Subcutaneous adipose tissue (tissue), 4 donors: ENCODE measurements at places on chromosomes 2 and 18. TPM values are rescaled to one million over a fixed set of nuclear protein-coding genes. Genes with fewer than 3 reads are reported as not detected.

MORN2 gene
- 7.5 TPM for total RNA-seq

LYPD1 gene
- total RNA-seq: 1.5 TPM

PLGLB1 gene
- 2.0 TPM for total RNA-seq

OTX1 gene
- not detected for total RNA-seq

PDCD1 gene
- total RNA-seq: 0.44 TPM

TMEM247 gene
- not detected for total RNA-seq

POTEI gene
- total RNA-seq: not detected

AMER3 gene
- total RNA-seq: not detected

SPATA3 gene
- total RNA-seq: not detected

DNAJC5G gene
- not detected for total RNA-seq

TBC1D8 gene
- total RNA-seq: 21.2 TPM

FOXD4L1 gene
- 0.17 TPM for total RNA-seq

ADD2 gene
- 0.75 TPM for total RNA-seq

SLC19A3 gene
- total RNA-seq: 521 TPM

SPIRE1 gene
- 25.3 TPM for total RNA-seq

FSHR gene
- not detected for total RNA-seq

PCARE gene
- total RNA-seq: 0.66 TPM

SOWAHC gene
- total RNA-seq: 9.2 TPM

CD28 gene
- 30.4 TPM for total RNA-seq
